ENCODE measurements at places on chromosomes 5 and 9. TPM values are rescaled to one million over a fixed set of nuclear protein-coding genes. Genes with fewer than 3 reads are reported as not detected.

DNA sequence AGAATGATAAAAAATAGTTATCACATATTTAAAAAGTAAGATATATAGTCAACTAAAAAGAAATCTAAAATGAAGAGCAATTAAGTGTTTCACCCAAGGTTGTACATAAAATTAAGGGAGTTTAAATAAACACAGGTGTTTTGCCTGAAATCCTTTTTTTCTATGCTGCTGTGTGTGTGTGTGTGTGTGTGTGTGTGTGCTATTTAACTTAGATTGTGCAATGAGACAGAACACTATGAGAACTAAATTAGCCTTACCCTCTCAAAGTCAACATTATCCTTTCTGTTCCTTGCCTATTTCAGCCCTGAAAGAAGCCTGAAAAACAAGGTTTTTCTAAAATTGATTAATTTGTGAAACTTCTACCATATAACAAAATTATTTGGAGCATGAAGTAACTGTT lies 516.2 kb downstream of the ELAVL2 start:
- H3K36me3 ChIP-seq: no peaks in the 10 kb centered on the region
- no peak overlapping the region for H3K4me3 ChIP-seq
- no peaks in the 10 kb centered on the region for H3K4me1 ChIP-seq

The PCDHB5 gene
- total RNA-seq: 8.7 TPM

DNA sequence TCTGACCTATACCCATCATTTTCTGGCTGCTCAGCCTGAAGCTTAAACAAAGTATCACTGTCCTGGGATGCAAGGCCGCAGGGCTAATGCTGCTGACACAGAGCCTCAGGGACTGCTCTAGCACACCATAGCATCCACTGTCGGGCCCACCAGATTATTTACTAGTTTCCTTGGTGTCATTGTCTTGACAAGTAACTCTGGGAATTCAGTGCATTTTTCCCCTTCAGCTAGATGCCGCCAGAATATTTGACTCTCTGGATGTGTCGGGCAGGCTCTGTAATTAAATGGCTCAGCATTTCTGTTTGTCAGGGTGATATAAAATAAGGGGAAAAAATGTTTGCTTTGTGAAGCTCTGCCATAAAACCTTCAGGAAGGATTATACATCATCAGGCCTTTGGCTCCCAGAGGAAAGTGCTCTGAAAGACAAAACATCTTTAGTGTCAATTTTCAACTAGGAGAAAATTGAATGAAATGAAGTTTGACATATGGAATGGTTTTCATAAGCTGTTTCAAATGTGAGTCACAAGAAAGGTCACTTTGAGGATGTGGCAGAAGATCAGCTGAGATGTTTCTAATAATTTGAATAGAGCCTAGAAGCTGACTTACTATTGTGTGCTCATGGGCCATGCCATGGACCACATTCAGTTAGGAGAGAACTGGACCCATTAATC lies 350.1 kb downstream of the TMEM232 start:
- H3K36me3 ChIP-seq: no peaks in the 10 kb centered on the region
- H3K4me1 ChIP-seq: no peaks in the 10 kb centered on the region
- DNase-seq: no peak
- no peak overlapping the region for H3K4me3 ChIP-seq
- no peaks in the 10 kb centered on the region for H3K27me3 ChIP-seq
- H3K27ac ChIP-seq: no peak overlapping the region

DNA sequence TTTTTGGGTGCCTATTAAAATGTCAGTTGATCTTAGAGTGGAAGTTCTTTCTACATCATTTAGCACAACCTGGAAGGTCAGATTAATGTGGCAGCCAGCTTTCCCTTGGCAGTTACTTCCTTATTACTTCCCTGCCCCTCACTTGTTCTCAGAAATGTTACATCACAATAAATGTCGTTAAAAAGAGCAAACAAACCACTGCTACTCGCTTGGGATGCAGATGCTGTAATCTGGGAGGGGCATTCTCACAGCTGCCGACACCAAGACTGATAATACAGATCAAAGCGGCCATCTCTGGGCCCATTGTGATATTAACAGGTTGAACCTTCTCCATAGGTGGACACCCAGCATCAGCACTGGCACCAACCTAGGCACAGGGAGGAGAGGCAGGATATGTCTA lies 29.3 kb downstream of the PLAC8L1 start:
- H3K36me3 ChIP-seq: no peaks in the 10 kb centered on the region
- H3K27me3 ChIP-seq: no peaks in the 10 kb centered on the region
- no peak for DNase-seq

DNA sequence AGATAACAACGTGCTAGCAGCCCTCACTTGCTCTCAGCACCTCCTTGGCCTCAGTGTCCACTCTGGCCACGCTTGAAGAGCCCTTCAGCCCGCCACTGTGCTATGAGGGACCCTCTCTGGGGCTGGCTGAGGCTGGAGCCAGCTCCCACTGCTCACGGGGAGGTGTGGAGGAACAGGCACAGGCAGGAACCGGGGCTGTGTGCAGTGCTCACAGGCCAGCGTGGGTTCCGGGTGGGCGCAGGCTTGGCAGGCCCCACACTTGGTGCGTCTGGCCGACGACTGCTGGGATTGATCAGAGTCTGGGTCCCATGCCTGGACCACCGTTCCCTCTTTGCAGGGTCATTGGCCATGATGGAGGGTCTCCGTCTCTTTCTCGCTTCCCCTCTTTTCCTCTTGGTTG lies 194.3 kb upstream of the GRAMD2B start:
- H3K36me3 ChIP-seq: no peaks in the 10 kb centered on the region
- no peak overlapping the region for H3K27ac ChIP-seq
- no peak for DNase-seq
- no peaks in the 10 kb centered on the region for H3K4me1 ChIP-seq

- peaks cover 5% of the 10 kb centered on the region for H3K4me1 ChIP-seq
- no peak overlapping the region for H3K4me3 ChIP-seq
- no peak overlapping the region for H3K27ac ChIP-seq
- no peaks in the 10 kb centered on the region for H3K36me3 ChIP-seq
- DNase-seq: no peak
Measured at GRCh38 chr9:136075134-136075841, 19.8 kb downstream of the NACC2 start.

DNA sequence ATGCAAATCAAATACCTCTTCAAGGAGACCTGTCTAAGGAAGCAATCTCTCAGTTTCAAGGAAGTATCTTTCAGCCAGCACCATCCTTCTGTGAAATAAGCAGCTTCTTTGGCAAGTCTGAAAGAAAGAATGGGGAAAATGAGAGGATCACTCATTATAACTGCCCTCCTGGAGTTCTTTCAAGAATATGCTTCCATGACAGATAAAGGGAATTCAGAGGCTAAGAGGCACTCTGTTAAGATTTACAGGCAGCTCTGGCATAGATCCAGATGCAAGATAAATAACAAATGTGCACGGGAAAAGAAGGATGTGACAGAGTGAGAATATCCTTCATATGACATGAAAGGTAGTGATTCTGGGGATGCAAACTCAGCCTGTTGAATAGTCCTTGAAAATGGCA lies 348.2 kb upstream of the CCNG1 start:
- H3K4me3 ChIP-seq: no peak overlapping the region
- no peaks in the 10 kb centered on the region for H3K27me3 ChIP-seq
- H3K4me1 ChIP-seq: no peaks in the 10 kb centered on the region
- H3K36me3 ChIP-seq: no peaks in the 10 kb centered on the region

DNA sequence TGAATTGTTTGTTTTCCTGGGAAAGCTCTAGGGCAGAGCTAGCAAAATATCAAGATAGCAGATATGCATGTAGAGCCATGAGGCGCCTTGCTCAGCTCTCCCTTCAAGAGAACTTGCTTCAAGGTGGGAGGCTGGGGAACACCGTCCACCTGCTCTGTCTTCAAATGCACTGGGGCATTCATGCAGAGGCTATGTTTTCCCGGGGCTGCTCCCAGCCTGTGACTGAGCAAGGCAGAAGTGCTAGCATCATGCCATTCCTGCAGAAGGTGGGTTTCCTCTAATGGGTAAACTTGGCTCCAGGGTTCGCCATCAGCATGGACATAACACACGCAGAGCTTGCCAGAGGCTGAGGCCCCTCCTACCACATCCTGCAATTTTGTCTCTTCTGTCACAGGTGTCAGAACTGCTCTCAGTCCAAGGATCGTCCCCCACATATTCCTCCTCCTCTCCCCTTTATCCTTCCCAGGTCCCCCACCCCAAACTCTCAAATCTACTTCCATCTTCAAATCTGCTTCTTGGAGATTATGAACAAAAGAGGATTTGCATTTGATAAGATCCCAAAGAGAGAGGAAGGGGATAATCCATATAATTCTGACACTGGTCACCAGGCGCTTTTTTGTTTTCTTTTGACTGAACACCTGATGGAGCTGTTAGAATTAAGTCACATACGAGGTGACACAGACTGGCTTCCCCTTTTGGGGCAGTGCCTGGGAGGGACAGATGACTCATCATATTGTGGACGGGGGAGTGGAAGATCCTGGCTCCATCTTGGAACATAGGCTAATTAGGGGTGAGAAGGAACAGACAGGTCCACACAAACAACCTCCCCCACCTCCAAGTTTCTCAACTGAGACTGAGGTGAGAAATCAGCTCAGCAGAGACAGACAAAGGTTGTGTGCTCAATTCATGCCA lies 85.0 kb upstream of the TAF11L2 start:
- H3K27ac ChIP-seq: no peak overlapping the region
- no peak for DNase-seq
- H3K4me1 ChIP-seq: no peaks in the 10 kb centered on the region

- DNase-seq: no peak
- H3K27me3 ChIP-seq: no peaks in the 10 kb centered on the region
- no peaks in the 10 kb centered on the region for H3K4me1 ChIP-seq
- no peak overlapping the region for H3K27ac ChIP-seq
- no peaks in the 10 kb centered on the region for H3K36me3 ChIP-seq
Measured at GRCh38 chr5:7272408-7272965, 123.5 kb upstream of the ADCY2 start.

DNA sequence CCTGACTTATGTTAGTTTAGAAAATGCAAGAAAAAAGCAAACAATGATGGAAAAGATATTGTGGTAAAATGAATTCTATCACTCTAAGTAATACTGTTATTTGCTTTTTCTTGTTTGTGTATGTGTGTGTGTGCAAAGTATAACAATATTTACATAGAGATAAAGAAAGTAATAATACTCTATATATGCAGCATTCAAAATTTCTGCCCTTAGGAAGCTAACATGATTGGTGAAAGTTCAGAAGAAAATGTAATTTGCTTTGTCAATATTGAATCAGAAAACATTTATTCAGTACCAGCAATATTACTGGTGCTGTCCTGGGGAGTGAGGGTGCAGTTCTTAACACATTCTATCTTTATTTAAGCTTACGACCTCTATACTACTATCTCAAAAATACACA lies 12.9 kb upstream of the PRDM9 start:
- no peak overlapping the region for H3K4me3 ChIP-seq
- no peaks in the 10 kb centered on the region for H3K36me3 ChIP-seq
- DNase-seq: no peak

The SLC31A2 gene
- total RNA-seq: 3.4 TPM

Measured in ovary (tissue), 10 donors.